ELF-1 (cell line): ENCODE measurements at places on chromosomes 1 and 21.

- DNase-seq = no peak
These were observed 3.2 kb downstream of the IRF2BP2 start for GRCh38 chr1:234606784-234607108.

DNA sequence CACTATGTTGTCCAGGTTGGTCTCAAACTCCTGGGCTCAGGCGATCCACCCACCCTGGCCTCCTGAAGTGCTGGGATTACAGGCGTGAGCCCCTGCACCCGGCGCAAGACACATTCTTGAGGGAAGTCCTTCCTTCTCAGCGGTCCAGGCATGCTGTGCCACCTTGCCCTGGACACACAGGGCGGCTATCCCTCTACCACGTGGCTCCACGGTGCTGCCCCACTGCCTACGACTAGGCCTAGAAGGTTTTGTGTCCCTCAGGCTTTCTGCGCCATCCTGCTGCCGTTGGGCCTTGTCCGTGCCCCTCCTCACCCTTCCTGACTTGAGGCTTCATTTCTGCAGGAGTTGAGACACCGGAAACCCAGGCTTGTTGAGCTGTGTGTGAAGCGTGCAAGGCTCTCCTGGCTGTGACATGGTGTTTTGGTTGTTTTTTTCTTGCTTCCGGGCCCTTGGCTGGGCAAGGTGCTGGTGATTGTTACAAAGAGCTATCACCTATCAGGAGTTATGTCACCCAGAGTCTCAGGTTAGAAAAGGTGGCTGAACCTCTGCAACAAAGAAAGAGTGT lies 13.9 kb downstream of the C1orf174 start:
- no peak for DNase-seq

GRCh38 chr1:157595356-157595755 lies 2.5 kb downstream of the FCRL4 start:
- DNase-seq = no peak

DNA sequence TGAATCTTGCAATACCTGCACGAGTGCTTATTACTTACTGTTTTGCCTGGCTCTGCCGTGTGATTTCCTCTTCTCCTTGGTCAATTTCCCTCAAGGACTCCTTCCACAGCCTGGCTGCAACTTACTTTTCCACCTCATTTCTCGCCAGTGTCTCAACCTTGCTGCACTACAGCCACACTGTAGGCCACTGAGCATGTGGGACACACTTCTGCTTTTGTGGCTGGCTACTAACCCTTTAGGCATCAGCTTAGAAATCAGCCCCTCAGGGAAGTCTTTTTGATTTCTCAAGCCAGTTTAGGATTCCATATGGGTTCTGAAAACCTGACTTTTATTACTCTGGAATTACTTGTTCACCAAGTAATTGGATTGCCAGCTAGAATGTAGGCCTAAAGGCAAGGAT lies 5.2 kb upstream of the DMRTB1 start:
- DNase-seq = no peak

- DNase-seq = no peak
These were observed 11.5 kb upstream of the CFAP45 start for GRCh38 chr1:159911326-159912070.

DNA sequence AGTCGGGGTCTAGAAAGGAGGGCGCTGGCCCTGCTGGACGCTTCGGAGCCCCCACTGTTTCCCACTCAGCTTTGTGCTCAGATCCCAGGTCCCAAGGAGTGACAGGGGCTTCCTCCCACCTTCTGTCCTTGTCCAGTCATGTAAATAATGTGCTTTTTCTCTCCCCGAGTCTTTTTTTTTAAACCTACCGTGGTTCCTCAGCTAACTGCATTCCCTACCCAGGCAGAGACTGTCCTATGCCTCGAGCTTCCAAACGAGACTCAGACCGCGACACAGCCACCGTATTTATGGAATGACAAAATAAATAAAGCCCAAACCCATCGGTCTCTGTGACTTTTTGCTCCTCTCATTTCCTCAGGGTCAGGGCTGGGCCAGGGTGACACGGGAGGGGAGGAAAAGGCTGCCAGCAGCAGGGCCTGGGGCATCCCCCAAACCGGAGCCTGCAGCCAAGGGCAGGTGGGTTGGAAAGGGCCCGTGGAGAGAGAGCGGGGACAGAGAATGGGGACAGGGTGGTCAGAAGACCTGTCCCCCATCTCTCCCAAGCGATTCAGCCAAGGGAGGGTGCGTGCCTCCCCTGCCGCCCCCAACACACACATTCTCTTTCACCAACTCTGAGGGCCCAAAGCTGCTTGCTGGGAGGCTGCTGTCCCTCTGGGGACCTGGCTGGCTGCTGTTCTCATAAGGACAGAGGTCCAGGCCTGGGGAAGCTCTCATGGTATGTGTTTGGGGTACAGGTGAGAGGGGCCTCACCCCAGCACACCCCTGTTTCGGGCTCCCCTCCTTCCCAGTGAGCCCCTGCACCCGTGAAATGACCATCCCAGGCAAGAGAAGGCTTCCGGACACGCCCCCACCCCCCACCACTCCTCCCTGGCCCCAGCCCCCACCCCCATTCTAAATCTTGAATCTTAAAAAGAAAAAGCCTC lies 55.4 kb downstream of the KCNAB2 start:
- no peak for DNase-seq

- DNase-seq = no peak
These were observed 7.6 kb downstream of the HMGCL start for GRCh38 chr1:23817633-23818032.

DNA sequence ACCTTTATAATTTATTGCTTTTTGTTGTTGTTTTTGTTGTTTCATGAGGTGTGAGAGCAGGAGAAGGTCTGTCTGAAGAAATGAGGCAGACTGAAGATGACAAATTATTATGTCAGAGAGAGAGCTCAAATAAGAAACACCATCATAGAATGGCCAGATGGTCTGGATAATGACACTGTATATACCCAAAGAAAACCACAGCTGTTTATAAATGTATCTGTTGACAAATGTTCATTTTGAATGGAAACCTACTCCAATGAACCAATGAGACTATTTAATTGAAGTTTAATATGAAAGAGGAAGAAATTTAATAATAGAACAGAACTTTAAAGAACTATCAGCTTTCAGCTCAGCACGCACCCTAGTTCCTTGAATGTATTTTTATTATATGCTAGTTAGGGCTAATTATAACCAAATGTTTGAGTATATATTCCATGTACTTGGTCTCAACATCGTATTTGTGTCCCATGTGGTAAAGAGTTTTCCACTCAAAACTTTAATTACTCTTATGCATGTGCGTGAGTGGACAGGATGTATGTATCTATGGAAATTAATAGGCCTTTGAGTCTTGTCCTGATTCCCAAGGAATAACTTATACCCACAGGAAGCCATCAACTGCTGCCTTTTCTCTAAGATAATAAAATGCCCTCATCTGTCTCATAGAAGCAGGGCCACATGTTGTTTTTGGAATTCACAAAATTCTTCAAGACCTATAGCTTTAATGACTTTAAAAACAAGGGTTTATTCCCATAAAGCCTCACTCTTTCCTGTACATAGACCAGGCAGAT lies 202.7 kb downstream of the KCNK2 start:
- DNase-seq = no peak
